ENCODE measurements at places on chromosomes 6 and 20.

DNA sequence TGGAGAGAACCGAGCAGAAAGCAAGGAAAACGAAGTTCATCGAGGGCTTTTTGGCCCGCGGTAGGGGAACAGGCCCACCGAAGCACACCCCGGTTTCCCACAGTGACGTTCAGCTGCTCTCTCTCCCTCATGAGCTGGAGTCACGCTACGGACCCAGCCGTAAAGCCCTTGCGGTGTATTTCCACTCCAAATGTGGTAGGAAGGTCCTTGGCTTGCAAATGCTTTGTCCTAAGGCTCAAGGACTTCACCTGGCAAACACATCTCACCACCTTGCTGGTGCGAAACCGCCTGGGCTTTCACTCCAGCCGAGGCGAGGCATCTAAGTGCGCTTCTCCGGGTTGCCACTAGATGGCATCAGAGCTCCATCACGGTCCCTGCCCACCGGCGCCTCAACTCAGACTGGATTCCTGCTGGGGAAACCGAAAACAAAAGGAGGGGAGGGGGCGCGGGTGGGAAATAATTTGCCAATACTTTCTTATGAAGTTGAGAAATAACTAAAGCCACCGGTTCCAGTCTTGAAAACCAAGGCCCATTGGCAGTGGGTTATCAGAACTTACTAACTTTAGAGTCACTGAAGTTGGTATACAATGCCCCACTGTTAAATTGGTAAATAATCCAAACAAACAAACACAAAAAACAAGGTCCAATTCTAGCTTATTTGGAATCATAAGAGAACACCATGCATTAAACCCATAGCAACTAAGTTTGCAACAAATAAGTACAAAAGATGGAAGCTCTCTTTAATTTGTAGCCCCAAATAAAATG, 13.4 kb upstream of the FOXC1 start:
- peak; percentile 69 for DNase-seq

DNA sequence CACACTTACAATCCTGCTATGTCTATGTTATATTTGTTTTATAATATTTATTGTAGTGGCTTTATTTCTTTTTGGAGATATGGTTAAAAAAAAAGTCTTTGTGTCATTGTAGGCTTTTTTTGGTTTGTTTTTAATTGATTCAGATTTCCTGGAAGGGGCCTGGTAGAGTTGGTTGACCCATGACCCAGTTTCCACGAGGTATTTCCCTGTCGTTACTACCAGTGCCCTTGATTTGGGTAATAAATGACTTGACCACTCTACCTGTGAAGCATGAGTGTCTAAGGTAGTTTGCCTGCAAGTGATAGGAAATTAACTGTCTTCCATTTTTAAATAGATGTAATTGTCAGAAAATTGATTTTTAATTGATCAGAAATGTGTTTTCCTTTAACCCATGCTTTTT, 121.0 kb downstream of the JARID2 start:
- DNase-seq, result no peak

GRCh38 chr6:18078866-18079265, 43.6 kb downstream of the NHLRC1 start:
- no peak for DNase-seq

DNA sequence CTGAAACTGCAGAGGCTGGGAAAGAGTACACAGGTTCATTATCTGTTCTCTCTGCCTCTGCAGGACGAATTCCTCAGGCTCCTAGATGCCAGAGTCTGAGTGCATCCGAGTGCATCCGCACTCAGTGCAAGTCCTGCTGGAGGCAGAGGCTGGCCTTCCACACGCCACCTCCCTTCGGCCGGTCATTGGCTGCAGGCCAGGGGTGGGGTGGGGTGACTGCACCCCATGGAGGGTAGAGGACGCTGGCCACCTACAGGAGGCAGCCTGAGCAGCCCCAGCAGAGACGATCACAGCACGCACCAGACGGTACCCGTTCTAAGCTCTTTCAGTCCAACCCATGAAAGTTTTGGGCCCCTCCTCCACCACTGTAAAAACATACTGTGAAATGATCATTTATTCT, 11.7 kb downstream of the SFT2D1 start:
- no peak for DNase-seq

DNA sequence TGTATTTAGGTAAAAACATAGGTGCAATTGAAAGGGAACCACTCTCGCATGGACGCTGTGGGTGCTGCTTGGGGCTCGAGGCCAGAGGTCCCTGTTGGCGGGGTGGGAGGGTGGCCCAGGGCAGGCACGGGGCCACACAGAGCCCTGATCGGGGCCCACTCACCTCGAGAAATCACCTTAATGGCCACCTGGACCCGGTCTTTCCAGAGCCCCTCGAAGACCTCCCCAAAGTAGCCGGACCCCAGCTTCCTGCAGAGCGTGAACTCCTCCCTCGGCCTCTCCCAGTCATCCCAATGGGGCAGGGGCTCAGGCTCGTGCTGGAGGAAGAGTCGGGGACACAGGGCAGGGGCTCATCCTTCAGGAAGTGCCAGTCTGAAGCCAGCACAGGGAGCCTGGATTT, 3.8 kb downstream of the PTK6 start:
- DNase-seq, result no peak

GRCh38 chr6:79824202-79824601, 123.2 kb downstream of the ELOVL4 start:
- DNase-seq, result no peak

DNA sequence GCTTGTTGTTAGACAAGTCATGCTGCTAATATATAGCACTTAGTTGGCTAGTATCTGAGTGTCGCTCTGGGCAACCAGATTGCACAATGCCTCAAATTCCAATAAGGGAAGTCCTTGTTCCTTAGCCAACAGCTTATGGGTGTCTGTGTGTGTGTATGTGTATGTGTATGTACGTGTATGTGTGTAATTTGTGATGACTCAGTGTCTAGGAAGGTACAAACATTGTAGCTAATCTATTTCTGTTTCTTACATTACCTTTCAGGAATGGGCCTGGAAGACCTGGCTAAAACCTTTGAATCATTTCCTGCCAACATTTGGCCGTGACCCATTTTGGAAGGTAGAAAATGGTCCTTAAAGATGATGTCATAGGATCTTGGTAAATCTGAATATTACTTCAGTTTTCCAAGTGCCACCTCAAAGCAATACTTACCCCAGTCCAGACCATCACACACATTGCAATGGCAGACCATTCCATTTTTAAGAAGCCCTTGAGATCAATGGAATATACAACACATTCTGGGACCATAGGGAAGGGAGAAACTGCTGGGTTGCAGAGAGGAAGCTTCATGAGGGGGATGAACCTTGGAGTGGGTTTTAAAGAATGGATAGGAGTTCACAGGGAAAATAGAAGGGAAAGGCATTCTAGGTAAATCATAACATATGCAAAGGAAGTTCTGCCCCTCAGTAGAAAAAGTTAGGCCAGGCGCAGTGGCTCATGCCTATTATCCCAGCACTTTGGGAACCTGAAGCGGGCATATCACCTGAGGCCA, 25.1 kb downstream of the NEDD9 start:
- DNase-seq, result no peak

DNA sequence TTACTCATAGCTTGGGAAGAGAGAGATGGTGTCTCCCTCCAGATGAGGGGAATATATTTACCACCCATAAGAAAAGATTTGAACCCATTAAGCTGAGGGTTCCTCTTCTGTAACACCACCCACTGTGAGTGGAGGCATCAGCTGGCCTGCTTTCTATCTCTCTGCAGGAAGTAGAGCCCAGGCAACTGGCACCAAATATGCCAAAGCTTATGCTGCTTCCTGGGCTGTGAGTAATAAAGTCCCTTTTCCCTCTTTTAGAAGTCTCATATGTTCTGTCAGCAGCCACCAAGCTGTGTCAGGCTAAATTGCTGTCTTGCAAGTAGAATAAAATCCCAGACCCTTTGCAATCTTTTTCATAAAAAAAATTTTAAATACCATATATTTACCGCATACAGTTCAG, 241.4 kb downstream of the LAMA2 start:
- DNase-seq, result no peak

GRCh38 chr6:4727671-4728435, 48.4 kb upstream of the CDYL start:
- no peak for DNase-seq

GRCh38 chr6:126784161-126784790, 334.2 kb upstream of the RSPO3 start:
- DNase-seq, result no peak

GRCh38 chr20:57680131-57680716, 29.6 kb downstream of the PMEPA1 start:
- DNase-seq, result no peak

GRCh38 chr20:36167902-36168503, 13.5 kb downstream of the EPB41L1 start:
- DNase-seq, result no peak

GRCh38 chr20:45835825-45836224, 2.2 kb downstream of the SNX21 start:
- no peak for DNase-seq

DNA sequence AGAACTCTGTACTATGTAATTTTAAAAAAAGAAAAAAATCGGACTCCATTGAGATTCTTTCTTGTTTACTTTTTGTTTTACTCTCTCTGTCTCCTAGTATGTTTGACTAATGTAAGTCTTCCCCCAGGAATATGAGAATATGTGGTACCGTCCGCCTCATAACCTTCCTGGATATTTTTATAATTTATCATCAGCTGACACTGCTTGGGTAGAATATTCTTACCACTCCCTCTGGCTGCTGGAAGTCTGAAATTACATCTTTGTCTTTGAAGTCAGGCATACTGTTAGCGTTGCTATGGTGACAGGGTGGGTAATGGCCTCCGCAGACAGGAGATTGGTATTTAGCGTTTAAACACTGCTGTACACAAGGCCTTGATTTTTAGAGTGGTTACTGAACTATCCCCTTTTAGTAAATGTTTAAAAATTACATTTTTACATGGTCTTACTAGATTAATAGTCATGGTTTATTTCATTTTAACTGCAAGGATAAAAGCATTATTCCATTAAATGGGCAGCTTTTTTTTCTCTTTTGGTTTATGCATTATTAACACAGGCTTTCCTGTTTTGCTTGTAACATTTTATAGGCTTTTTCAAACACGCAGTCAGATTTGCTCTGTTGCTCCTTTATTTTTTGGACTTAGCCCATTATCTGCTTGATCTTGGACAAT, 176.4 kb downstream of the ARID1B start:
- DNase-seq, result peak; percentile 59

DNA sequence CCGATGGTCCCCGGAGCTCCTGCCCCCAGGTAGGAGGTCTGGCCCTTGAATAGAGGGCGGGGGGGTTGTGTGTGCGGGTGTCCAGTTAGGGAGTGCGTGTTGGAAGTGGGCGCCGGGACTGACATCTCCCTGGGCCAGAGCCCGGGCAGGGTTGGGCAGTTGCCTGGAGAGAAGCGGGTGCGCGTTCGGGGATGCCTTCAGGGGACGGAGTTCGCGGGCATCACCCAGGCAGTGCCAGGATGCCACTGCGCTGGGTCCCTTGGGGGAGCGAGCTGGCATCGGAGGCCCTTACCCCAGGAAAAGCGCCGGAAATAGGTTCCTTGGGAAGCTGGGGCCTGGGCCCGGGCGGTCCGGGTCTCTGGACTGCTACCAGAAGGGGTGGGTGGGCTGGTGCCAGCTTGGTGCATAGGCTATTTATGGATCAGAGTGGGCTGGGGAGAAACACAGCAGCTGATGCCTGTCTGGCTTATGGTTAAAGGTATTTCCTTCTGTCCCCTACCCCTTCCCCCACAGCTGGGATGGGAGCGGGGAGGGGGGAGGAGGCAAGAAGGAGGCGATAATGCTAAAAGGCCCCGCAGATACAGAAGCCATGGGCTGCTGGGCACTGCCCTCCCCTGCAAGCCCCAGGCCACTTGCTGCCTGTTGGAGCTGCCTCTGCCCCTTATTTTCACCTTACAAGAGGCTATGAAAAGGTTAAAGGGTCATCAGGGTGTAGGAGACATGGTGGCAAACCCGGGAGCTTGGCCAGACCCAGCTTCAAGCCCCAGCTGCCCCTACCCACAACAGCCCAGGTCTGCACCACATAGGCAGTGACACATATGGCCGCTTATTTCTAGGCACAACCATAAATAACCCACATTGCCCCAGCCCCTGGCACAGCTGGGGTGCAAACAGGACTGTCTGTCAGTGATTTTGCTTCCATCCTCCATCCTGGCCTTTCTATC, 638 bp downstream of the PACSIN1 start:
- peak; percentile 27 for DNase-seq
